ENCODE measurements at places on chromosomes 7 and 10. TPM values are rescaled to one million over a fixed set of nuclear protein-coding genes. Genes with fewer than 3 reads are reported as not detected.
A peak's percentile ranks its signal among the peaks of the same experiment; 100 is the strongest.

The ABCB1 gene
- 6.5 TPM for polyA plus RNA-seq

The GNGT1 gene
- not detected for polyA plus RNA-seq

The C10orf67 gene
- polyA plus RNA-seq: 11.1 TPM

The FOXI2 gene
- 0.30 TPM for polyA plus RNA-seq

The UTF1 gene
- polyA plus RNA-seq: 5.3 TPM

DNA sequence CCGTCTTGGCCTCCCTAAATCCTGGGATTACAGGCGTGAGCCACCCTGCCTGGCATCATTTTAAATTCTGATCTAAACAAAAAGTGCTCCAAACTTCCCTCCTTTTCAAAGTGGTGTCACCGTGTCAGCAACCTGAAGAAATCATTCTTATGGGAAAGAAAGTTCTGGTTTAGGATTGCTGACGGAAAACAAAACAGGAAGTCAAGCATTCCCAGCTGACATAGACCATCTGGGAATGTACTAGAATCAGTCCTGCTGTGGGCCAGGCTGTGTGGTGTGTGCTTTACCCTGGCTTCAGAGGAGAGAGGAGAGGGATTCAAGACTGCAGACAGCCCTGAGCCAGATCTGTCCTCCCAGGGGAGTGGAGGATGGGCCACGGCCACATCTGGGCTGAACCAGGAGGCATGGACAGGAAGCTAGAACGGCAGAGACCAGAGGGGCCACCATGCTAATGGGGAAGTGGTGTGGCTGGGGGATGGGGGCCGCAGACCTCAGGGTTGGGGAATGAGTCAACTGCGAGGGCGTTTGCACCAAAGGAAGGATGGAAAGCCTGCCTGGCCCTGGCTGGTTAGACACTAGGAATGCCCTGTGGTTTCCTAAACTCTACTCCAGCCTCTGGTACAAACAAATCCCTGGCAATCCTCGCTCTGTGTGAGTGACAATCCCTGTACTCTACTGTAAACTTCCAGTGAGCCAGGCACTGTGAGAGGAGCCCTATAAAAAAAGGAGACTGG, 16.7 kb upstream of the CLIP2 start:
- DNase-seq: peak; percentile 32
- H3K4me1 ChIP-seq: peaks cover 11% of the 10 kb centered on the region
- peak overlapping the region; percentile 55 for H3K27ac ChIP-seq
- no peaks in the 10 kb centered on the region for H3K36me3 ChIP-seq
- H3K4me3 ChIP-seq: no peak overlapping the region
- no peaks in the 10 kb centered on the region for H3K27me3 ChIP-seq

DNA sequence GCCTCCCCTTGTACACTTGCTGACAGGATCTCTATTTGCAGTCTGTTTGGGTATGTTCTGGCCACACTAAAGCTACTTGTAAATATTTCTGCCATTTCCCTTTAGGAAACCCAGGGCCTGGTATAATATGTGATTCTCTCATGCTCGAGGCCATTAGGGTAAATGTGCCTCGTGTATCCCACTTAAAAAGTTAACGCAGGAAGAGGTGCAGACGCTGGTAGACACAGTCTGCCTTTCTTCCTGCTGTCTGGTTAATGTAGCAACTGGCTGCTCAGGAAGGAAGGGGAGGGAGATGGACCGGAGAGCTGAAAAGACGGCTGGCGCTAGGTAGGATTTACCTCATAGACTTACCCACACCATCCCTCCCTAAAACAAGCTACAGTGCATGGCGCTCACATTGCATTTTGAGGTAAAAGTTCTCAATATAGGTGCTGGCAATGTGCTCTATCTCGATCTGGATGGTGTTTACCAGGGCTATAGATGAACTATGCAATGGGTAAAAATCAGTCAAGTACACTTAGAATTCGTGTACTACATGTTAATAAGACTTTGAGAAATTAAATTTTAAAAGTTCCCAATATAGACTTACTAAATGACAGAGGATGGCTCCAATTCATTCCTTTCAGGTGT, 125.9 kb downstream of the JAZF1 start:
- H3K4me1 ChIP-seq: no peaks in the 10 kb centered on the region
- no peak overlapping the region for H3K27ac ChIP-seq
- H3K36me3 ChIP-seq: no peaks in the 10 kb centered on the region

GRCh38 chr7:47149208-47149839, 432.6 kb downstream of the TNS3 start:
- H3K27me3 ChIP-seq: no peaks in the 10 kb centered on the region
- DNase-seq: no peak
- no peaks in the 10 kb centered on the region for H3K36me3 ChIP-seq
- no peak overlapping the region for H3K27ac ChIP-seq
- H3K4me3 ChIP-seq: no peak overlapping the region
- H3K4me1 ChIP-seq: peaks cover 11% of the 10 kb centered on the region

GRCh38 chr7:69245646-69246045, 352.6 kb upstream of the AUTS2 start:
- H3K27me3 ChIP-seq: no peaks in the 10 kb centered on the region
- no peak overlapping the region for H3K4me3 ChIP-seq
- H3K36me3 ChIP-seq: no peaks in the 10 kb centered on the region
- no peak overlapping the region for H3K27ac ChIP-seq
- no peaks in the 10 kb centered on the region for H3K4me1 ChIP-seq

DNA sequence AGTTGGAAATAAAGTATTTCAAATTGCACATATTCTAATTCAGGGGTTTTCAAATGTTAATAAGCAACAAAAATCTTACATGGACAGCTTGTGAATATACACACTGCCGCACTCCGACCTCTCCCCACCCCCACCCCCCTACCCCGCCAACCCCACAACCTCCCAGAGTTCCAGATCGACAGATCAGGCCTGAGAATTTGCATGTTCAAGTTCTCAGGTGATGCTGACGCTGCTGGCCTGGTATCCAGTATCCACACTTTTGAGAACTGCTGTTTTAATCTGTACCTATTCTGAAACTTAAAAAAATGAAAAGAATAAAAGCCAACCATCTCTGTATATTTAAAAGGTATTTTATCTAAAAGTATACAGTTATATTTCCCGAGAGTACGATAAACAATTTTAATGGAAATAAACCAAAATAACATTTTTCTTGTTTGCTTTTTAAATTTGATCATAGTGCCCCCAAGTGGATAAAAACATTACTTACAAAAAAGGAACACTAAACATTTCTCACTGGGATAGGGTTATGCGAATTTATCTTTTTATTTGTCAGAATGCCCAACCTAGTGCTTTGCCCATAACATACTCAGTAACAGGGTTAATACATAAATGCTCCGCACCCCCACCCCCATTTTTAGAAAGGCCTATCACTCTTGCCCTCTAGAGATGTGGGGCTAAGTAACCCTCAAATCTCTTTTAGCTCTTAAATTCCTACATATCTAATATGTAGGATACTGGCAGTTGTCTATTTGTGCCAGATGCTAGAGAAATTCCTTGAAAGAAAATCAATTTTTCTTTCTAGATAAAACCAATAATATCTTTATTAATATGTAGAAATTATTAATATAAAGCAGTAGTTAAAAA, 166.3 kb downstream of the RNF133 start:
- no peaks in the 10 kb centered on the region for H3K4me1 ChIP-seq
- H3K27me3 ChIP-seq: no peaks in the 10 kb centered on the region
- no peak for DNase-seq
- H3K4me3 ChIP-seq: no peak overlapping the region
- no peak overlapping the region for H3K27ac ChIP-seq

GRCh38 chr10:3693022-3693697, 91.8 kb downstream of the KLF6 start:
- H3K36me3 ChIP-seq: no peaks in the 10 kb centered on the region
- no peaks in the 10 kb centered on the region for H3K4me1 ChIP-seq
- H3K4me3 ChIP-seq: no peak overlapping the region
- H3K27me3 ChIP-seq: no peaks in the 10 kb centered on the region

DNA sequence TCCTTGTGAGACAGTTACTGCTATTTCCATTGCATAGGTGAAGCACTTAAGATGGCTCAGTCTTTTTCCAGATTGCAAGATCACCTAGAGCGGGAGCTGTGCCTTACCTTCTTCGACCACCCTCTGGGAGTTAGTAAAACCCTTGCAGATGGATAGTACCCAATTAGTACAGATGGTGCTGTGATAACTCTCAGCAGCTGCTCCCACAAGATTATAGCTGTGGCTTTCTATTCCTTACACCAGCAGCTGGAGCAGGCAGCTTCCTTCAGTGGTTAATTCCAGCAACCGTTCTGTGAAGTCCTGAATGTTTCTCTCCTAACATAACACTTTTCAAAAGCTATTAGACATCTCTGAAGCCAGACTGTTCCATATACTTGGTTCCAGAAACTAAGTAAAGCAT, 796.8 kb downstream of the XPNPEP1 start:
- H3K36me3 ChIP-seq: no peaks in the 10 kb centered on the region
- no peak overlapping the region for H3K27ac ChIP-seq
- no peaks in the 10 kb centered on the region for H3K27me3 ChIP-seq
- DNase-seq: no peak

GRCh38 chr7:116236020-116236630, 25.8 kb downstream of the TES start:
- H3K27me3 ChIP-seq: no peaks in the 10 kb centered on the region
- H3K36me3 ChIP-seq: no peaks in the 10 kb centered on the region
- H3K27ac ChIP-seq: no peak overlapping the region
- no peak overlapping the region for H3K4me3 ChIP-seq
- DNase-seq: peak; percentile 74

DNA sequence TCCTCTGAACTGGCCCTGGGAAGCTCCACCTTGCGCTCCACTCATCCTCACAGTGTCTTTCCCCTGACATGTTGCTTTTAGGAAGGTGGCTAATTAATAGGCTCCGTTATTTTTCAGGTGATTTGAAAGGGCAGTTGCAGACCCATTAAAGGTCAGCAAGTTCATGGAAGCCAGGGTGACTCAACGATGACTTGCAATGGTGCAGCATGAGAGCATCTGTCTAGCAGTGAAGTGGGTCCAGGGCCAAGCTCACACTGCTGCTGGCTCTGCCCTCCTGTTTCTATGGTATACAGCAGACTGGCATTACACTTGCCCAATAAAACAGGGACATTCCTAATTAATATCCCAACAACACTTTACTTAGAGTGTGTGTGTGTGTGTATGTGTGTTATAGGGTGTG, 68.8 kb upstream of the WDR11 start:
- H3K27me3 ChIP-seq: no peaks in the 10 kb centered on the region
- H3K27ac ChIP-seq: no peak overlapping the region
- H3K36me3 ChIP-seq: no peaks in the 10 kb centered on the region
- DNase-seq: no peak
- H3K4me1 ChIP-seq: no peaks in the 10 kb centered on the region
- no peak overlapping the region for H3K4me3 ChIP-seq

GRCh38 chr7:50190776-50191175, 97.7 kb upstream of the ZPBP start:
- DNase-seq: no peak
- H3K4me3 ChIP-seq: no peak overlapping the region
- H3K4me1 ChIP-seq: no peaks in the 10 kb centered on the region

DNA sequence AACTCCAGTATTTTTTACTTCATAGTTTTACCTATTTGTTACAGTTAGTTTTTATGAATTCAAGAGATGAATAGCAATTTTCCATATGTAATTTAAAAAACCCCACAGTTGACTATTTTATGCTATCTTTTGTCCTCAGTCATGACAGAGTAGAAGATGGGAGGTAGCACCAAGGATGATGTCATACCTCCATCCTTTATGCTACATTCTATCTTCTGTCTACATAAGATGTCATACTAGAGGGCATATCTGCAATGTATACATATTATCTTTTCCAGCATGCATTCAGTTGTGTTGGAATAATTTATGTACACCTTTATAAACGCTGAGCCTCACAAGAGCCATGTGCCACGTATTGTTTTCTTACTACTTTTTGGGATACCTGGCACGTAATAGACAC, 184.2 kb downstream of the CFTR start:
- H3K27ac ChIP-seq: no peak overlapping the region
- DNase-seq: no peak
